Panc1 (cell line): ENCODE measurements at places on chromosomes 11 and 22.

GRCh38 chr11:20197881-20198280, 37.6 kb upstream of the DBX1 start:
- DNase-seq: no peak

DNA sequence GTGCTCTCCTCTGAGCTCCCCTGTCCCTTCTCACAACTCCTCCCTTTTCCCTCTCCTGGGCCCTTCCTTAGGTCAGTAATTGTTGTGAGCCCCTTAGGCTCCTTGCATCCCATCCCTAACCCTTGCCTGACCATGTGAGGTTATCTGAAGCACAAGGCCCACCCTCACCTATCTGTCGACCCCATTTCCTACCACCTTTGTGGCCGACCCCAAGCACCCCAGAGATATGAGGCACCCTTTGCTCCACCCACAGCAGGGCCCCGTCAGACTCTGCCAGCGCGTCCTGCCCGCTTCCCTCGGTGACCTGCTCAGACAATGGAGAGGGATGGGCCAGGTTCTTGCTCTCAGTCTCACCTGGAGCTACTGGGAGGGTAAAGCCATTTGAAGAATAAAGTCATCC, 1.3 kb downstream of the GNG3 start:
- DNase-seq: no peak

DNA sequence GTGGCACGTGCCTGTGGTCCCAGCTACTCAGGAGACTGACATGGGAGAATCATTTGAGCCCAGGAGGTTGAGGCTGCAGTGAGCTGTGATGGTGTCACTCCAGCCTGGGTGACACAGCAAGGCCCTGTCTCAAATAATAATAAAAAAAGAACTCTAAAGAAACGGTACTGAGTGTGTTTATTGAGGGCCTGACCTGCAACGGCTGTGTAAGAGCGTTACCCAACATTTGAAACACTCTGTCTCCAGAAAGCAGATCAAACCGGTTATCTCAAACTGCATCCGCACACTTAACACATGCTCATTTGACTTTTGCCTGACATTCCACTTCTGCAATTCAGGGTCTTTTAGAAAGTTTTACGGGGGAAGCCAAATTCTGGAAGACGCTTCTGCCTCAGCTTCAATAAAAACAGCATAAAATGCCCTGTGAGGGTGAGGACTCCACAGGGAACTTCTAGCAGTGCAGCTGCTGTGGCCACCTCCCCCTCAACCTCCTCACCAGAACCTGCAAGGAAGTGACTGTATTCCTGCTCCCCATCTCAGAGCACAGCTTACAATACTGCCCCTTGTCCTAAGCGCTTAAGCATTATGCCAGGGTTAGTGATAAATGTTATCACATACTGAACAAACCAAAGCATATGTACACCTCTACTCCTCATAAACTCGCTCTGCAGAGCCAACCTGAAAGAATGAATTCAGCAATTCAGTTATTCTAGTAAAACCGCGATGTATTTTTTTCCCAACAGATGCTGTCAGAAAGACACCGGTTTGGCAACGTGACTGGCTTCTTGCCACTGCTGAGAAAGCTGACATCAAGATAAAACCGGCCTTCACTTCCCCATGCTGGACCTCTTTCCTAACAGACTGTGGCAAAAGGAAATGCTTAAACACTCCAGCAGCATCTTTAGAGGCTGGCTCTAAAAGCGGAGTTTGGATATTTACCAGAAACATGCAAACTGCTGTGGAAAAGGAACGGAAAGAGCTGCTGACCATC, 52.2 kb downstream of the PRDM10 start:
- no peak for DNase-seq

DNA sequence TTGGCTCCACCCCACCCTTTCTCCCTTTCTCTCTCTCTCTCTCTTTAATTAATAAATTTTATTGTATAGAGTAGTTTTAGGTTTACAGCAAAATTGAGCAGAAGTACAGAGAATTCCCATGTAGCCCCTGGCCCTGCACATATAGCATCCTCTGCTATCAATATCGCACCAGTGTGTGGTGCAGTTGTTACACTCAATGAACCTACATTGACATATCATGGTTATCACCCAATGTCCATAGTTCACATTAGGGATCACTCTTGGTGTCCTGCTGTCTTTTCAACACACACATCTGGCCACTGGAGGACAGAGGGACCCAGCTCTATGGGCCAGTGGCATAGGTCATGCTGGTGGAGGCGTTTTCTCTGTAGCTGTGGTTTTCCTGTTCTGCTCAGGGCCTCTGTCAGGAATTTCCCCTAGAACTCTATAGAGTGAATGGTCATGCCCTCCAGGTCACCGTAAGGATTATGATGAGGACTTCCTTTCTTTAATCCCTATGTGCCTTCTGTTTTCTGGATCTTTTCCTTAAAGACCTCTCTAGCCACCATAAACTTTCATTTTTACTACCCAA, 98.2 kb upstream of the NAV2 start:
- no peak for DNase-seq

GRCh38 chr11:10930972-10931760, 73.3 kb upstream of the ZBED5 start:
- DNase-seq: no peak

GRCh38 chr22:23695141-23695540, 4.3 kb downstream of the RGL4 start:
- no peak for DNase-seq

DNA sequence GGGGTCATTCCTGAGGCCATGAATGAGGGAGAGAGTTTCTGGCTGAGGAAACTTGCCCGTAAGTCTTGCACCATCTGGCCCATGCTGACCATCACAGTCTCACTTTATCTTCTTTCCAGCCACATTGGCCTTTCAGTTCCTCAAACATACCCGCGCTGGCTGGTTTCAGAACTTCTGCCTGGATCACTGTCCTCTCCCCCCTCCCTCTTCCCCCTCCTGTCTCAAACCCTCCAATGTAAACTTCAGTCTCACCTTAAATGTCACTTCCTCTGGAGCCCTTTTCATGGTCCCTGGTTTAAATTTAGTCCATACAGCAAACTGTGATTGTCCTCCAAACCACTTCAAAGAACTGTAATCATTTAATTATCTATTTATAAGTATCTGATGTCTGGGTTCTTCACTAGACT, 3.7 kb upstream of the TMEM109 start:
- no peak for DNase-seq

- no peak for DNase-seq
Observed at GRCh38 chr11:123973816-123974215, 3.8 kb downstream of the OR10S1 start.

GRCh38 chr11:126281666-126282175, 1.2 kb upstream of the TIRAP start:
- DNase-seq: no peak

DNA sequence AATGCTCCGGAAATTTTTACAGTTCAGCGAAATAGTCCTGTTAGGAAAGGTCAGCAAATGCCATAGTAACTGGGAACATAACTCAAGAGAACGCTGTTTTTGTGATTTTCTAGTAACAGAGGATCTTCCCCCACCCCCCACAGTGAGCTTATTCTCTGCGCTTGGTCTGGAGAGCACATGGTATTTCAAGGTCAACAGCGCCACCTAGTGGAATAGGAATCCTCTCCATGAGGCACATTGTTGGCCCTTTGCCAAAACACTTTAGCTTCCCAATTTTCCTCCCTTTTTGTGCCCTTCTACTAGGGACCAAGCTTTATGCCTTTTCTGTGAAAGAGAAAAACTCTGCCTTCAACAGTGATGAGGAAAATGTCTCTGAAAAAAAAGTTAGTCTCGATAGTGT, 13.2 kb upstream of the OR4C12 start:
- peak; percentile 8 for DNase-seq

DNA sequence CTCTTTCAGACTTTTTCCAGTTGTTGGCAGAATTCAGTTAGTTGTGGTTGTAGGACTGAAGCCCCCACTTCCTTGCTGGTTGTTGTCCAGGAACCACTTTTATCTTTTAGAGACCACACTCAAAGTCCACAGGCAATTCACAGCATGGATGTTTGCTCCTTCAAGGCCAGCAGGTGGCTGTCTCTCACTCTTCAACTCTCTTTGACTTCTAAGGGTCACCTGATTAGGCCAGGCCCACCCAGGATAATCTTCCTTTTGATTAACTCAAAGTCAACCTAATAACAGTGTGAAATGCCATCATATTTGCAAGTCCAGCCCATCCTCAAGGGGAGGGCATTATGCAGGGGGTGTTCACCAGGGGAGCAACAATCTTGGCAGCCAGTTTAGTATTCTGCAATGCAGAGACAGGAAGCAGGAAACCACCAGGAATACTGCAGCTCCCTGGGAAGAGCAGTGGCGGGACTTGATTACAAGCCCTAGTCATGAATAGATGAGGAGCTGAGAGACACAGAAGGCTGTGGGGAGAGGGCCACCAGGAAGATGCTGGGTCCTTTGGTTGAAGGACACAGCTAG, 52.4 kb downstream of the LRRC74B start:
- no peak for DNase-seq

GRCh38 chr11:1967641-1968225, 20.6 kb downstream of the MRPL23 start:
- DNase-seq: no peak

- no peak for DNase-seq
Observed at GRCh38 chr11:102580185-102580951, 44.8 kb downstream of the MMP20 start.

DNA sequence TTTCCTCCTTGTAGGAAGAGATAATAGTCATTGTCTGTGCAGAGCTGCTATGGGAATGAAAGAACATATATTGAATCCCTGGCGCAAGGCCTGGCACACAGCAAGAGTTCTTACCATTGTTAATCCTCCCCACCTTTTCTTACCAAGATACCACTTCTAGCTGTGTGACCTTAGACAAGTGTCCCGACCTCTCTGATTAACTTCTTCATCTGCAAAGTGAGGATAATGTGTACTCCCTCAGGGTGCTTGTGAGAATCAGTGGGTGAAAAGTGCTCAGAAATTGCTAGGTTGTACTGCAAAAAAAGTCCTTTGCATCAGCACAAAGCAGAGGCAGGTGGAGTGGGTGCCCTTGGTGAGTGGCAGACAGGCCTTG, 3.7 kb upstream of the CST6 start:
- no peak for DNase-seq

DNA sequence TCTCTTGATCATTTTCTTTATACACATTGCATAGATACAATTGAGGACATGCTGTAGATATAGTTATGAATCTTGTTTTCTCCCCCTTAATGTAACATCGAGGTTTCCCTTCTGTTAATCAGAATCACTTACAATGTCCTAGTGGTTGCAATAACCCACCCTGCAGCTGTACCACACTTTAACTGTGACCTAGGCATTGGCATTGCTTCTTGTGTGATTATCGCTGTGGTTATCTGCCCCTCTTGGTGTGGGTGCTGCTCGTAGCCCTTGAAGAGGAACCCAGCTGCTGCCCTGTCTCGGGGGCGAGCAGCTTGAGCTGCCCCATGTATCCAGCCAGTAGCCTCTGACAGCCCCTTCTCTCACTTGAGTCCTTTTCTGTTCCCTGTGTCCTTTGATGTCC, 1.5 kb downstream of the DGAT2 start:
- DNase-seq: no peak

- DNase-seq: no peak
Observed at GRCh38 chr11:128238521-128239265, 348.7 kb downstream of the ETS1 start.

DNA sequence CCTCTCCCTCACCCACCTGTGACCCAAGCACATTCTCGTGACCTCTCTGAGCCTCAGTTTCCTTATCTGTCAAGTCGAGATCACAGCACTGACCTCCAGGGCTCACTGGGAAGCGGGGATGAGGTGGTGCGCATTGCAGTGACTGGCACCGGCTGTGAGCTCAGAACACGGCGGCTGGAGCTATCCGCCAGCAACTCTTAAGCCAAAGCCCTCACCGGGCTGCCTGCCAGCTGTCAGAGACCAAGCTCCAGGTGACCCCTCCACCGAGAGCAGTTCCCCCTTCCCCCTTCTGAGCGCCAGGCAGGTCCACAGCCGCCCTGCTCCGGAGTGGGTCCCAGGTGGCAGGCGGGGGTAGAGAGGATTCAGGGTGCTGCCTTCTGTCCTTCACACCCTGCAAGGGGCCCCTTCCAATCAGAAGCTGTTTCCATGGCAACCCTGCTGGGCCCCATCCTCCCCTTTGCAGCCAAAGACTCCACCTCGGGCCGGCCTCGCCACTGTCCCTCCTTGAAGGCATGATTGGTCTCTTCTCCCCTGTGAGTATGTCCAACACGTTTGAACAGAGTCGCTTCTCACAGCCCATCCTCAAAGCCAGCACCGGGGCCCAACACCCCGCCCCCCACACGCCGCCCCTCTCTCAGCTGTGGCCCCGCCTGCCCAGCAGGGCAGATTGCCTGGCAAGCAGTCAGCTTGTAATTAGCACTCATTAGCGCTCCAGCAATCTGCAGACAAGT, 98.7 kb downstream of the WNT7B start:
- DNase-seq: no peak
